ENCODE measurements at places on chromosomes 1 and 21.

DNA sequence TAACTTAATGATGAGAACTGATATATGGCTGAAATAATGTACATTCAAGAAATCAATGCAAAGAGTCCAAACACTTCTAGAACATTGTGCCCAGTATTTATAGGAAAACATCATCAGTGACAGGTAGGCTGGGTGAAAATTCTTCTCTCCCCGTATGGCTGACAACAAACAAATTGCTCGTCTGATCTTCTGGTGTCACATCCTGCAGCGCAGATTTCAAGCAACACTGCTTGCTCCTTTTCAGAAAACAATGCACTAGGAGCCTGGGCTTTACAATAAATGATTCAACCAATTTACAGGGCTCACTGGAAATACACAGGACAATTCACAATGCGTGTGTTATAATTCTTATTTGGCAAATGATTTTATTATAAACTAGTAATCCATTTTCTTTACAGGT lies 185.3 kb downstream of the RERE start:
- no peak for DNase-seq

- DNase-seq = no peak
Observed at GRCh38 chr1:116711263-116711840, 42.9 kb upstream of the CD2 start.

GRCh38 chr1:235075048-235075776 lies 53.4 kb downstream of the TOMM20 start:
- no peak for DNase-seq

- DNase-seq = no peak
Observed at GRCh38 chr1:181137217-181137743, 48.8 kb downstream of the IER5 start.

- DNase-seq = no peak
Observed at GRCh38 chr1:17688217-17688810, 66.8 kb upstream of the ACTL8 start.

GRCh38 chr1:226033582-226033981 lies 28.9 kb upstream of the H3-3A start:
- DNase-seq = no peak

DNA sequence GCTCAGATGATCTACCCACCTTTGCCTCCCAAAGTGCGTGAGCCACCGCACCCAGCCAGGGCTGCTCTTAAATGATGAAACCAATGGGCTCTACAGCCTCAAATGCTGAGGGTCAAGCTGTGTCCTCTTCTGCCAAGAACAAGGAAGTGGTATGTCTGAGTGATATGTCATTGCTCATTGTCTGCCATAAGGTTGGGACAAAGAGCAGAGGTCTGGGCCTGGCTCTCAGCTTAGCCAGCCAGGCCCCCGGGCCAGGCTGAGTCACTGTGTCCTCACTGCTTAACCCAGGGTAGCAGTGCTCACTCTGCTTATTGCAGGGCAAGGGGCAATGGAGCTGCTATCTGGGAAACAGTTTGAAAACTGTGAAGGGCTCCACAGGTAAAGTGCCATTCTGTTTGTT lies 8.3 kb upstream of the ETS2 start:
- no peak for DNase-seq

GRCh38 chr1:149967646-149968045 lies 31.0 kb upstream of the MTMR11 start:
- DNase-seq = no peak

DNA sequence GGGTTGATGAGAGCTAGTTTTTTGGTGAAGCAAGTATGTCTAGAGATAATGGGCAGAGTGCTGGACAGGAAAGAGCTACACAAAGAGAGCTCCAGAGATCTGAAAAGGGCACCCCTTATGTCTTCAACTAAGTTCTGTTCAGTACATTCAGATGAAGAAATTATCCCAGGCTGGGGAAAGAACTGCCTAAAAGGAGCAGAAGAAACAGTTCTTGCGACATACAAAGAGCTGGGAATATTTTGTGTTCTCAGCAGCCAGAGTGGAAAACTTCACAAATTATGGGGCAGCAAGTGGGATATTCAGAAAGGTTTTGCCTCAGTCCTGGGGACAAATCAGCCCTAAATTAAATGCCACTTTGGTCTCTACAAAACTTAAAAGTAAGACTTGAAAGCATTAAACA lies 17.4 kb upstream of the CCN1 start:
- no peak for DNase-seq

DNA sequence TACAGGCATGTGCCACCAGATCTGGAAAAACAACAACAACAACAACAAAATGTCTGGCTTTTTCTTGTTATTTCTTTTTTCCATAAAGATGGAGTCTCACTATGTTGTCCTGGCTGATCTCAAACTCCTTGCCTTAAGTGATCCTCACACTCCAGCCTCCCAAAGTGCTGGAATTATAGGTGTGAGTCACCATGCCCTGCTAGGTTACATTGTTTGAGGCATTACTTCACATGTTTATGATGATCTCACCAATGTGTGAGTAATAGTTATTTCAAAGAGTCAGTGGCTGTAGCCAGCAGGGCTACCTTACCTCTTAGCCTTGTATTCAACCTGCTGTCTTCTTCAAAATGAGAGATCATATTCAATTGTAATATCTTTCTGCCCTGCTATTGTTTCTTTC lies 445.7 kb downstream of the AMY1C start:
- DNase-seq = no peak

DNA sequence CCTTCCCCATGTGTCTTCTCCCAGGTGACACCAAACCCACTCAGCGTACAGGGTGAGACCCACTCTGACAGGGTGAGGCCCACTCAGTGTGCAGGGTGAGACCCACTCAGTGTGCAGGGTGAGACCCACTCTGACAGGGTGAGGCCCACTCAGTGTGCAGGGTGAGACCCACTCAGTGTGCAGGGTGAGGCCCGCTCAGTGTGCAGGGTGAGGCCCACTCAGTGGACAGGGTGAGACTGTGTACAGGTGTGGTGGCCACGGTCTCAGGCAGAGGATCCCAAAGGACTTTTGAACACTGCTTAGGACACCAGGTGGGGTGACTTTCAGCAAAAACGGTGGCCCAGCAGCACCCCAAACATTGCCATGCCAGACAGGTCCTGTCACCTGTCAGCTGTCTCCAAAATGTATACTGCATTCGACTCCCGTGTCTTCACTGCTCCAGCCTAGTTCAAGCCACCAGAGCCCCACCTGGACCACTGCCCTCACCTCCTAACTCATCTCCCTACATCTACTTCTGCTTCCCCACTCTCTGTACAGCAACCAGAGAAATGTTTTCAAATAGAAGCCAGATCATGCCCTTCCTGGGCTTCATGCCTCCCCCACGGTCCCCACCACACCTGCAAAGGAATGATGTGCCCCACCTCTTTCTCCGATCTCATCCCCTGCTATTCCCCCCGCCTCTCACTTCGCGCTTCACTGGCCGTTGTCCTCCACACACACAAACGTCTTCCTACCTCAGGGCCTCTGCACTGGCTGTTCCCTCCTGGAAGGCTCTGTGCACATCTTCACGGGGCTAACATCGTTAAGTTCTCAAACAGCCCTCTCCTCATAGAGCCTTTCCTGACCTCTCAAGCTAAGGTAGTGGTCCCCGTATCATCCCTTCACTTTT lies 52.1 kb downstream of the ACBD3 start:
- DNase-seq = no peak

DNA sequence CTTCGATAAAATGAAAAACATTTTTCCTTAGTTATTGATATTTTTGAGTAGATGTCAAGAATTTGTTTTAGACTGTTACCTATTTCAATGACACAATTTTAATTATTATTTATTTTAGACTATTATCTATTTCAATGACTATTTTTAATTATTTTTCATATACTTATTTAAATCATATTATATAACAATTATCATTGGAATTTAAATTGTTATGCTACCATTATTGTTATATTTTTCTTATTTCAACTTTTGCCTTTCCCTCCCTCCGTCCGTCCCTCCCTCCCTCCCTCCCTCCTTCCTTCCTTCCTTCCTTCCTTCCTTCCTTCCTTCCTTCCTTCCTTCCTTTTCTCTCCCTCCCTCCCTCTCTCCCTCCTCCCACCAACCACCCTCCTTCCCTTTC lies 229.3 kb downstream of the GRIK1 start:
- DNase-seq = no peak

- DNase-seq = no peak
Observed at GRCh38 chr1:153346077-153346723, 2.4 kb downstream of the PGLYRP4 start.

DNA sequence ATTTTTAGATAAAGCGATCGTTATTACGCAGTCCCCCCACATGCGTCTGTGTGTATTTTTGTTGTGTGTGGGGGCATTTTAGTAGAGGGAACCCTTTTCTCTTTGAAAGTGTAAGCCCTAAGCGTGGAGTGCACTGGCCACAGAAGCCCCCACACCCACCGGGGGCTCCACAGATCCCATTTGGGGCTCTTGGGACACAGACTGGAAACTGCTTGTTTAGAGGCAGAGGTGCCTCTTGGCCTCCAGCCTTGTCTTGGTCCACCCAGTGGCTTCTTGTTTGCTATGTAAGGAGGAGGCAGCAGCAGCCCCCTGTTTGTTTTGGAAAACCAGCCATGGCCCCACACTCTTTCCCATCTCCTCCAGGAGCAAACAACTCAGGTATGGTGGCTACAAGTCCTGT lies 42.8 kb downstream of the SLC37A1 start:
- no peak for DNase-seq

GRCh38 chr1:54378157-54378873 lies 27.9 kb downstream of the SSBP3 start:
- DNase-seq = no peak

GRCh38 chr1:46030876-46031660 lies 101.4 kb downstream of the PIK3R3 start:
- no peak for DNase-seq

- DNase-seq = no peak
Observed at GRCh38 chr1:53963460-53963859, 17.3 kb downstream of the LRRC42 start.

- no peak for DNase-seq
Observed at GRCh38 chr1:111164151-111164550, 24.1 kb downstream of the CEPT1 start.

DNA sequence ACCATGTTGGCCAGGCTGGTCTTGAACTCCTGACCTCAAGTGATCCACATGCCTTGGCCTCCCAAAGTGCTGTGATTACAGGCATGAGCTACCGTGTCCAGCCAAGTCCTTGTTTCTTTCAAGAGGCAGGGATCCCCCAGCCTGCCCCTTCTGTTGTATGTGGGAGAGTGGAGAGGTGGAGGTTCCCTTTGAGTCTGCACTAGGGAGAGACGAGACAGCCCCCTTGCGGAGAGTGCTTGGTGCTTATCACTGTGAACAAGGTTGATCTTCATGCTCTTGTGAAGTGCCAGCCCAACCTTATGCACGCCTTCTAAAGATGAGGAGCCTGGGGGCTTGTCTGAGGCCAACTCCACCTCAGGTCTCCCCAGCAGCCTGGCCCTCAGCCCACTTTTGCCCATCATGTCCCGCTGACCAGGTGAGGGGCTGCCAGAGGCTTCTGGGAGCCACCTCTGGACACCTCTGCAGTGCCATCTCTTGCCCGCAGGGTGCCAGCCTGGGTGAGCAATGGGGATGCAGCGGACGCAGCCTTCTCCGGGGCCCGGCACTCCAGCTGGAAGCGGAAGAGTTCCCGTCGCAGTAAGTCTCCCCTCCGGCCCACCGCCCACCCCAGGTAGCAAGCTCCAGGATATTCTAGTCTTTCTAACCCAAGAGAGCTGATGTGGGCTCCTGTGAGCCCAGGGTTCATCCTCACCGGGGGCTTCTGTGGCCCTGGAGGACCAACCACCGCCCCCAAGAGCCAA lies 62.3 kb downstream of the ARHGEF10L start:
- DNase-seq = no peak

DNA sequence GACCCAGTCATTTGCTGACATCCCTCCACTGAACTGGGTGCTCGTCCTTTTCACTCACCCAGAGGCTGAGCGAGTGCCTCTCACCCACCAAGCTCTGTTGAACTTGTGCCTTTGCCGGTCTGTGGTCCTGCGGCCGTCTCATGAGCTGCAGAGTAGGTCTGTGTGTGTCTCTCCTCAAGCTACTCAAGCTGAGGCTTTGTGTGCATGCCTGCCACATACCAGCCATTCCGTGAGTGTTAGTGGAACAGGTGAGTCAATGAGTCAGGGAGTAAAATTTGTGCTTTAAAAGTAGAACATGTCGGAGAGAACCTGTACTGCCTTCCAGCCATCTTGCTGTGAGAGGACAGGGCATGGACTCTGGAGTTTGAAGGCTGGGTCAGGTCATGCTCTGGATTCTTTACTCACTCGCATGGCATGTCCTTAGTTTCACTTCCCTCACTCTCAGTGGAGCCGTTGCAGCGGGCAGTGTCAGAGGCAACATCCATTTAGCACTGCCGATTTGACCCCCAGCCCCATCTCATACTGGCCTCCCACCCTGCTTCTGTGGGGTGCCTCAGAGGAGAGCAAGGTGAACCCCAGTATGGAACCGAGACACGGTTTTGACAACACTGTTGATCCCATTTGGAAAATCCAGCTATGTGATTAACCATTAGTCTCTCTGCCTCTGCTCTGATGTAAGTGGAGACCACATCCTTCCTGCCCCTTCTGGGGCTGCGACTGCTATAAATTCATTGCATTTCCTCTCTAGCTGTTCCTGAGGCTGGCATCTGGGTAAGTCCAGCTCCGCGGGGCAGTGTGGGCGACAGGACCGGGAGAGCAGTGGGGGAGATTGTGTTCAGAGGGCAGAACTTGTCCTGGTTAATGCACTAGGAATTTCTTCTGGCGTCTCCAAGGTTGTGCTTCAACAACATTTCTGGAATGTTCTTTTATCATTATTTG lies at the start of gene NLRP3:
TSS of gene NLRP3 (plus strand) at position 751 of the 939 bp plus-strand sequence. CDS start 2,628 bp downstream, outside the sequence.
- DNase-seq = no peak

DNA sequence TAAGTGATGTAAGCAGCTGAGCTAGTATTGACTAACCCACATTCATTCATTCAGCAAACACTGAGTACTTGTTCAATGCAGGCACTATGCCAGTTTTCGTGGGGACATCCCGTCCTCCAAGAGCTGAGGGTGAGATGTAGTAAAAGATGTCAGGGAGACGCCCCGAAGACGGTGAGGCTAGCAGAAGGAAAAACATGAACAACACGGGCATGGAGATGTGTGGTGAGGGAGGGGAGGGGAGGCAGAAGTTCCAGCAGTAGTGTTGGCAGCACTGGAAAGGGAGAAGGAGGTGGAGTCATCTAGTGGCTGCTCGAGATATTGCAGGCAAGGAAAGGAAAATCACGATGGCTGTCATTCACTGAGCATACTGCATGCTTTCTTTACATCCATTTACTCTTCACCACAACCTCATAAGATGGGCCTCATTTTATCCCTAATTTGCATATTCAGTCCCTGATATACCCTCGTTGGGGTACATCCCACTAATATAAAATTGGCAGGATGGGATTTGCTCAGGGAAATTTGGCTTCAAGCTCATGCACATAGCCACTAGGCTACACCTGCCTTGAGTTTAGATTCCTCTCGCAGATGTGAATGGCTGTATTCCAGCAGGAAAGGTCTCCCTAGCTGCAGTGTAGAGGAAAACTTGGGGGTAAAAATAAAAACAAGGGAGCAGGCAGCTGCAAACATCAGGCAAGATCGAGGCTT lies 14.5 kb downstream of the PDZK1IP1 start:
- no peak for DNase-seq

DNA sequence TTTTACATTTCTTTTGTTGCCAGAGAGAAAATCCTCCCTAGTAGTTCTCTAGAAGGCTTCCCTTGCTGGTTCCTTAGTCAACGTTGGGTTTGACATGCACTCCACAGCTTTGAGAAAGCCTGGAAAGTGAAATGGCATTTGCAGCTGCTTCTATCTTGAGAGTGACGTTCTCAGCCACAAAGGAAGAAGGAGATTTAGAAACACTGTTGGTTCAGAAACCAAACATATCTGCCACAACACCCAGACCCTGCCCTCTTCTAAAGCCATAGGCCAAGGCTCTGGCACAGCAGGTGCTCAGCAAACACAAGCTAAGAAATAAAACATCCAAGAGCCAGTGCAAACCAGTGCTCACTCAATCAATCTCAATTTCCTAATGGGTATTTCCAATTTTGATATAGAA lies 121.4 kb downstream of the CCDC185 start:
- no peak for DNase-seq

GRCh38 chr1:150068109-150068435 lies 496 bp downstream of the VPS45 start:
- no peak for DNase-seq
